ENCODE measurements at places on chromosomes 6 and 20. TPM values are rescaled to one million over a fixed set of nuclear protein-coding genes. Genes with fewer than 3 reads are reported as not detected.

GRCh38 chr20:530321-530720 is 13.3 kb downstream of the CSNK2A1 start:
- H3K36me3 ChIP-seq, result peaks cover 57% of the 10 kb centered on the region
- H3K27ac ChIP-seq, result no peak overlapping the region
- H3K4me1 ChIP-seq, result peaks cover 43% of the 10 kb centered on the region
- DNase-seq, result no peak

DNA sequence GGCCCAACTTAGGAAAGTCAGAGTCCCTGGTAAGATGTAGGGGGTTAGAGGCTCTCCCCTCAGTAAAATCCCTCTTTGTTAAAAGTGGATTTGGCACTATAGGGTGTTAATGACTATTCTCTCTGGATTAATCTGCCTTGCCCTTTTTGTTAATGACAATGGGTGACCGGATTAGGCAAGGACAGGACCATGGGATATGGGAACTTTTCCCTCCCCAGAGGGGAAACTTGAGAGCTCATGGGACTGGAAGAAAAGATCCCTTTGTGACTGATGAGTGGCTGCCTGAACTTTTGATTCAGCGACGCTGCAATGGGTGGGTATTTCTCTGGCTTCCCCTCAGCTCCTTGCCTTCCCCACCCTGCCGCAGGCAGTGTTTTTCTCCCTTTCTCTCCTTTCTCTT is 12.2 kb upstream of the TAAR9 start:
- no peaks in the 10 kb centered on the region for H3K27me3 ChIP-seq
- DNase-seq, result no peak
- no peak overlapping the region for H3K27ac ChIP-seq

The SLC22A1 gene
- 2.8 TPM for total RNA-seq

The PGC gene
- not detected for total RNA-seq

The TBP gene
- total RNA-seq, result 19.4 TPM

GRCh38 chr20:34626992-34627391 is 49.9 kb downstream of the PIGU start:
- DNase-seq, result no peak
- H3K4me3 ChIP-seq, result no peak overlapping the region
- H3K27me3 ChIP-seq, result no peaks in the 10 kb centered on the region
- H3K27ac ChIP-seq, result no peak overlapping the region

Measured in activated B cell treated with CpG ODN at 0.5 μM for 24 hours (primary cell).